ENCODE measurements at places on chromosomes 6 and 20.

- no peak for DNase-seq
Observed at GRCh38 chr20:9930142-9930541, 91.3 kb upstream of the PAK5 start.

- no peak for DNase-seq
Observed at GRCh38 chr20:46741924-46742668, 32.6 kb downstream of the SLC2A10 start.

- no peak for DNase-seq
Observed at GRCh38 chr6:29486577-29486976, 1.2 kb downstream of the MAS1L start.

DNA sequence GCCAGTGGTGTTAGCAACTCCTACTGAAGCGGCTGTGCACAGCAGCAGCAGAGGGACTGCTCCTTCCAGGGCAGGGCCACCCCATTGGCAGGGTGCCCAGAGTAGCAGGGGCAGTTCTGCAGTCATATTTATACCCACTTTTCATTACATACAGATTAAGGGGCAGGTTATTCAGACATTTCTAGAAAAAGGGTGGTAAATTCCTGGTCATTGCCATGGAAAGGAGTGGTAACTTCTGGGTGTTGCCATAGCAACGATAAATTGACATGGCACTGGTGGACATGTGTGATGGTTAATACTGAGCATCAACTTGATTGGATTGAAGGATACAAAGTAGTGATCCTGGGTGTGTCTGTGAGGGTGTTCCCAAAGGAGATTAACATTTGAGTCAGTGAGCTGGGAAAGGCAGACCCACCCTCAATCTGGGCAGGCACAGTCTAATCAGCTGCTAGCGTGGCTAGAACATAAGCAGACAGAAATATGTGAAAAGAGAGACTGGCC lies 45.0 kb downstream of the IYD start:
- no peak for DNase-seq

DNA sequence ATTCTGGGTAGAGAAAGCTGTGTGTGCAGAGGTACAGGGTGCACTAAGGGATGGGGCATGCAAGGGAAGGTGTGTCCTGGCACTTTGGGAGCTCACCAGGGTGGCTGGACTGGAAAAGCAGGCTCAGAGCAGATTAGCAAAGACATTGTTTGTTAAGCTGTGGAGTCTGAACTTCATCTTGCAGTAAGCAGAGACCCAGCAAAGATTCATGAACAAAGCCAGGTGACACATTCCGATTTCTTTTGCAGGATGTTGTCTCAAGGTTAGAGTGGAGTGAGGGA lies 28.8 kb downstream of the DUSP22 start:
- DNase-seq = no peak

GRCh38 chr20:46897328-46897880 lies 2.8 kb downstream of the EYA2 start:
- no peak for DNase-seq

DNA sequence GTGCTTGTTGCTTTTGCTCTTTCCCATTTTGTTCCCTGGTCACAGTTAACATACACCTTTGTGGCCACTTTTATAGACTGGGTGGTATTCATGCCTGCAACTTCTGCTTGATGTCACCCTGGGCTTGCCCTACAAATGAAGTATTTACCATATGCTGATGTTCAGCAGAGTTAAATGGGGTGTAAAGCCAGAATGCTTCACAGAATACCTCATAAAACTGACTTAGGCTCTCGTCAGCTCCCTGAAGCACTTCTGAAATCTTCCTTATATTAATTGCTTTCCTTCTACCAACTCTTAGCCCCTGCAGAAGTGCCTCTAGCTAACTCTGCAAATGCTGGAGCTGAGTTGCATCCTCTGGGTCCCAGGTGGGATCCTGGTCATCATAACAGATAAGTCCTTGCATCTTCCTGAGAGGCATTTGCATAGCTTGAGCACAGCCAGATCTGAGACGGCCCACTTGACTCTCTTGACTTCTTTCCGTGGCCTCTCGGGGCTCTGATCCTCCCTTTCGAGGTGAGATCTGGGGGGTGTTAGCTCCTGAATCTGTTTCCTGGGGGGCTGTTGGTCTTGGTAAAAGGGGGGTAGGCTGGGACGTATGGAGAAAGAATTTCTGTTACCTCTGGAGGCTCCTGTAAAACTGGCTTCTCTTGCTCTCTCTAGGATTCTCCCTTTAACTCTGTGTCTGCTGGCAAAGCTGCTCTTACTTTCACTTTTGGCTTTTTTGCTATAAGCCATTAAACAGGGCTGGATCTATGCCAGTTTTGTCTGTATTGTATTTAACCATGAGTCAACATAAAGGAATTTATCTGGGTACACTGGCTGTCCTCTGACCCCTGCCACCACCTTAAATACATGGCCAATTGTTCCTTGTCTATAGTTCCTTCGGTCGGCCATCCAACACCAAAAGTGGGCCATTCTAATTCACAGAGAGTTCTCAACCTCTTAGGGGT lies 223.0 kb upstream of the SYNCRIP start:
- DNase-seq = no peak

- no peak for DNase-seq
Observed at GRCh38 chr6:118485601-118486550, 62.2 kb upstream of the PLN start.

GRCh38 chr6:162785632-162786242 lies 58.0 kb downstream of the PACRG start:
- DNase-seq = no peak

- no peak for DNase-seq
Observed at GRCh38 chr6:152004036-152004566, 196.6 kb downstream of the ESR1 start.

GRCh38 chr20:36548006-36548315 lies 6.6 kb downstream of the MYL9 start:
- no peak for DNase-seq

DNA sequence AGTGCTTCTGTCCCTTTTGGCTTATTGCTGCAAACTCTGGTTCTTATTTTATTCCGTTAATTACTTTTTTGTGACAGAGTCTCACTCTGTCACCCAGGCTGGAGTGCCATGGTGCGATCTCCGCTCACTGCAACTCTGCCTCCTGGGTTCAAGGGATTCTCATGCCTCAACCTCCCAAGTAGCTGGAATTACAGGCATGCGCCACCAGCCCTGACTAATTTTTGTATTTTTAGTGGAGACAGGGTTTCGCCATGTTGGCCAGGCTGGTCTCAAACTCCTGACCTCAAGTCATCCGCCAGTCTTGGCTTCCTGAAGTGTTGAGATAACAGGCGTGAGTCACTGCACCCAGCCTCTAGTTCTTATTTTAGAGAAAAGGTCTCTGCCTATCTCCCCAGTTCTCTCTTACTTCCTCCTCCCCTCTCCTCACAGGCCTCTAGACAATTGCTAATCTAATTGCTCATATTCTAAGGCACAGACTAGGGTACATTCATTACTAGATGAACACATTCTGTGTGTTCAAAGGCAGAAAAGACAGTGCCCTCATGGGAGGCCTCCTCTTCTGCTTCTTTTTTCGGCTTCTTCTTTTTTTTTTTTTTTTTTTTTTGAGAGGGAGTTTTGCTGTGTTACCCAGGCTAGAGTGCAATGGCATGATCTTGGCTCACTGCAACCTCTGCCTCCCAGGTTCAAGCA lies 27.0 kb downstream of the EDEM2 start:
- no peak for DNase-seq

- DNase-seq = no peak
Observed at GRCh38 chr6:28383235-28384142, 16.1 kb downstream of the ZSCAN12 start.

DNA sequence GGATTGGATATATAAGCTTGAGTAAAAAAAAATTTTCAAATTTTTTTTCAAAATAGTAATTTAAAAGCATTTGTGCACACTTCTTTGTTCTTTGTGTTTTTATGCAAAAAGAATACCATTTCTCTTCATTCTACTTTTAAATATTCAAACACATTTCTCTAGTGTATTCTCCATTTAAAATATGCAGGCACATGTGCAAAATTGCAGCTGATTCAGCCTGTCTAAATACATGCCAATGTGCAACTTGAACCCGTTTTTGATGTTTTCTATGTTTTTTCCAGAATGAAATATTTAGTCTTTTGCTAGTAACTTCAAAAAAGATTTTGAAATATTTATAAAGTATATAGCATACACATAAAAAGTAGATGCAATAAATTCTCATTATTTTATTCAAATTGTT lies 411.8 kb downstream of the MMUT start:
- DNase-seq = no peak
